ENCODE measurements at places on chromosomes 12 and 14.

DNA sequence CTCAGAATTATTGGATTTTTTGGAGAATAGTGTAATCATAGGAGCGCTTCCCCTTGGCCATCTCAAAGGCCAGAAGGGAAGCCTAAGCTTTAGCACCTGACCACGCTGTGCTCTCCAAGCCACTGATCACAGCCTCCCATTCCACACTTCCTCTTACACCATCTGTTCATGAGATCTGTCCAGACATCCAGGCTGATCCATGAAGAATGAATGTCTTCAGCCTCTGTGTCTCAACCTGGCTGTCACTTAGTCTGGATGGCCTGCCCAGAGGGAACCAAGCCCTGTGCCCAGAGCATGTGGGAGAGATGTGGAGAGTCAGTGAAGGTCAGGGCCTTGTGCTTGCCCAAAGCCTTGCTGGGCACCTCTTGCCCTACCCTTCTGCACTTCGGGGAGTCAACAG is 40.5 kb downstream of the TSPAN11 start:
- no peak for DNase-seq

- DNase-seq = no peak
Measured at GRCh38 chr12:91778091-91778832, 367.4 kb downstream of the BTG1 start.

DNA sequence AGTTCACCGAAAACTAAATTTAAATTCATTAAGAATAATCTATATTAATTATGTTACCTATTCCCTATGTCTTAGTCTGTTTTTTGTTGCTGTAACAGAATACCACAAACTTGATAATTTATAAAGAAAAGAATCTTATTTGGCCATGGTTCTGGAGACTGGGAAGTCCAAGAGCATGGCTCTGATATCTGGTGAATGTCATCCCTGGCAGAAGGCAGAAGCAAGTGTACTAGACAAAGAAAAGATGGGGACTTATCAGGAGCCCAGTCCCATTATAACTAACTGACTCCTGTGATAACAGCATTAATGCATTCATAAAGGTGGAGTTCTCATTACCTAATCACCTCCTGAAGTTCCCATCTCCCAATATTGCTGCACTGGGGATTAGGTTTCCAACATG is 33.3 kb upstream of the BCAT1 start:
- DNase-seq = no peak

- no peak for DNase-seq
Measured at GRCh38 chr14:53144244-53144643, 8.9 kb downstream of the DDHD1 start.

DNA sequence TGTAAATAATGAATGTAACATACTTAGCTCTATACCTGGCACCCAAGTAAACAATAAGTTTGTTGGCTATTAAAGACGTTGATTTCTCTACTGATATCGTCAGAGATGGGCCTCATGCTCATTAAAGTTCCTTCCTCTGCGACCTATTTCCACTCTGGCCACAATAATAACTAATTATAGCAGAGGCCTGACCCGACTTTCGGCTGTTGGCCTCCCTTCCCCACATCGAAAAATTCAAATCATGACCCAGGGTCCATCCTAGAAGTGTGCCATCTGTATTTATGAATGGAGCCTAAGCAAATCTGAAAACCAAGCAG is 321 bp upstream of the USP30 start:
- DNase-seq = no peak

Measured in effector CD8-positive, alpha-beta T cell (primary cell).